GM12891 (cell line): ENCODE measurements at places on chromosomes 11 and 22.

GRCh38 chr11:9153651-9154050, 62.3 kb upstream of the SCUBE2 start:
- no peak for DNase-seq

GRCh38 chr22:38172832-38173640, 8.6 kb downstream of the PLA2G6 start:
- DNase-seq: no peak

DNA sequence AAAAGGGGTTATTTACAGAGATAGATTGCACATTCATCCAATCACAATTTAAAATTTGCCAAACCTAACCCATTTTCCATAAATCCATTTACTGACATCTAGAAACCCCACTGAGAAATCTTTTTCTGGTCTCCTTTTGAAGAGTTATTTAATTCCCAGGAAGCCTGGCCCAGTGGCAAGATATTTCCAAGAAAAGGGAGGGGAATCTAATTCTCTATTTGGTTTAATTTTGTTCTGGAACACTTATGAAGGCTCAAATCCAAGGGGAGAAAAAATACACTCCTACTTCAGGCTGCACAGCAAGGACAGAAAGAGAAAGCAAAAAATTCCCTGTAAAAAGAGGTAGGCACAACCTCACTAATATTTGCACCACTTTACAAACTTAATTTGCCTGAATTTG, 88.2 kb upstream of the LDLRAD3 start:
- no peak for DNase-seq

GRCh38 chr11:4808476-4808875, 4.3 kb upstream of the OR52R1 start:
- no peak for DNase-seq

- DNase-seq: peak; percentile 14
Observed at GRCh38 chr11:27158456-27159334, 118.1 kb downstream of the BBOX1 start.

- no peak for DNase-seq
Observed at GRCh38 chr11:78323363-78323762, 94.3 kb downstream of the GAB2 start.

DNA sequence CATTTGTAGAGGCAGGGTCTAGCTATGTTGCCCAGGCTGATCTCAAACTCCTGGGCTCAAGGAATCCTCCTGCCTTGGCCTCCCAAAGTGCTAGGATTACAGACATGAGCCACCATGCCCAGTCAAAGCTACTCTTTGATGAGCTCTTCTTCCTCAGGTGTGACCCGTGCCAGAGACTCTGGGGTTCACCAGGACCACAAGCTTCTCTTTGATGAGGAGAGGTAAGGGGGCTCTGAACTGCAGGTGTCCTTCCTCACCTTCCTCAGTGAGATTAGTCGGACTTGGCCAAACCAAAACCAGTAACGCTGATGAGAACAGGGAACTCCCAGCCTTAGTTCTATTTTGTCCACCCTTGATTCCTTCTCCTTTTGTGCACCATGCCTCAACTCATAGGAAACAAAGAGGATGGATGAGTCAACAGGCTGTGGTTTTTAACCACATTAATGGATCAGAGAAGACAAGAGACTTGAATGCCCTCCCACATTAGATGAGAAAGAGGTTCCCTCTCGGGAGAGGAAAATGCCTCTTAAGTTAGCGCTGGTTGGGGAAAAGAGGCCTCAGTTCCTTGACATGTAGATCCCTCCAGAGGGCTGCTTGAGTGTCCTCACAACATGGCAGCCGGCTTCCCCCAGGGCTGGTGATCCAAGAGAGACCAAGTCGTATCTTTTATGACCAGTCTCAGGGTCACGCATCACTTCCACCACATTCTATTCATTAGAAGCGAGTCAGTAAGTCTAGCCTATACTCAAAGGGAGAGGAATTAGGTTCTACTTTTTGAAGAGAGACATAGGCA, 25.7 kb upstream of the CTR9 start:
- DNase-seq: no peak

DNA sequence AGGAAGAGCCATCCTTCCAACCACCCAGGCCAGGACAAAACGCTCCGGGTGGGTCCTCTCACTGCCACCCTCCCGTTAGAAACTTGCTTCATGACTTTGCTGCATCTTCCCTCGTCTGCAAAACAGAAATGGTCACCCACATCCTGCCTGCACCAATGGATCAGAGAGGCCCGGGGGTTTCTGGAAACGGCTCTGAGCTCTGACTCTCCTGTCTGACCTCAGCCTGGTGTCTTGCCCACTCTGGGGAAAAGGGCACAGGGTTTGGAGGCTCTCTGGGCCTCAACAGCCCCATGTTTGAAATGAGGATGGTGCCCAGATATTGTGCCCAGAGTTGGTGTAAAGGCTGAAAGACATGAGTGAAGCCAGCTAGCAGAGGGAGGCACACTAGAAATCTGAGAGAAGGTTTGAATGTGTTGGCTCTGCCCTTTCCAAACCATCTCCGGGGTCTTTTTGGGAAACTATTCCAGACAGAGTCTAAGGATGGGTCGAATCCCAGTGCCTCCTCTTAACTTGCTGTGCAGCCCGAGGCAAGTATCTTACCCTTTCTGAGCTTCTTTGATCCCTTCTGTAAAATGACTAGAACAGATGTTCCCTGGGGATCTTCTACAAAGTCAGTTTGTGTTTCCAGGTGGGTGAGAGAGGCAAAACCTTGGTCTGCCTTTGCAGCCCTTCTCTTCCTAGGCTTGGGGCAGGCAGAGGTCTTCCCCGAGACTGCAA, 2.1 kb downstream of the CRYBB3 start:
- DNase-seq: no peak

- no peak for DNase-seq
Observed at GRCh38 chr11:125952973-125953372, 7.1 kb downstream of the VSIG10L2 start.

GRCh38 chr11:101034076-101034475, 95.5 kb downstream of the PGR start:
- DNase-seq: no peak

- no peak for DNase-seq
Observed at GRCh38 chr11:65932558-65932919, 12.7 kb upstream of the TSGA10IP start.

GRCh38 chr11:99449345-99449744, 428.6 kb downstream of the CNTN5 start:
- DNase-seq: no peak

DNA sequence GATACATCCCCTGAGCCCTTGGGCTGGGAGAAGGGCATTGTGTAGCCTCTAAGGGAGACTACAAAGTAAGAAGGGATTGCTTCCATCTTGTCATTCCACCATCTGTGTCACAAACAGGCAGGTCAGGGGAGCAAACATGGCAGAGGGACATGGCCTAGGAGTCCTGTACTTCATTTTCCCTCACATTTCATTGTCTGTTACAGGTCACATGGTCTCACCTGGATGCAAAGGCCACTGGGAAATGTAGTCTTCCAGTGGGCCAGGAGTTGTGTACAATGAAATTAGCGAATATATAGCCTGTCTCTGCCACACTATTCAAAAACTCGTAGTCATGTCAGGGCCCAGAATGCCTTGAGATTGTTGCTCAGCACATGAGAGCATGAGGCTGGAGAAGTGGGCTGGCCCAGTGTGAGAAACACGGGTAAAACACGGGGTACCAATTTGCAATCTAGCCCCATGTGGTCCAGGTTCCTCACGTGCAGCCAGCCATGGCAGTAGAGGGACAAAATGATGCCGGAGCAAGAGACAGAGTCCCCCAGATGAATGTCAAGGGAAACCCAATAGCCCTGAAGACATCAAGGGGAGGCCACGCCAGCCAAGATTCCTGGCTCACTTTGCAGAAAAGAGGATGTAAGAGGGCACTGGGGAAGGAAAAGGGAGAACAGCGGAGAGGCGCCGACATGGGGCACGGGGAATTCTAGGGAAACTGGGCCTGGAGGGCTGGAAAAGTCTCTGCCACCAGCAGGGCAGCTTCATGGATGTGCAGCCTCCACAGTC, 47.7 kb upstream of the EMID1 start:
- DNase-seq: no peak

DNA sequence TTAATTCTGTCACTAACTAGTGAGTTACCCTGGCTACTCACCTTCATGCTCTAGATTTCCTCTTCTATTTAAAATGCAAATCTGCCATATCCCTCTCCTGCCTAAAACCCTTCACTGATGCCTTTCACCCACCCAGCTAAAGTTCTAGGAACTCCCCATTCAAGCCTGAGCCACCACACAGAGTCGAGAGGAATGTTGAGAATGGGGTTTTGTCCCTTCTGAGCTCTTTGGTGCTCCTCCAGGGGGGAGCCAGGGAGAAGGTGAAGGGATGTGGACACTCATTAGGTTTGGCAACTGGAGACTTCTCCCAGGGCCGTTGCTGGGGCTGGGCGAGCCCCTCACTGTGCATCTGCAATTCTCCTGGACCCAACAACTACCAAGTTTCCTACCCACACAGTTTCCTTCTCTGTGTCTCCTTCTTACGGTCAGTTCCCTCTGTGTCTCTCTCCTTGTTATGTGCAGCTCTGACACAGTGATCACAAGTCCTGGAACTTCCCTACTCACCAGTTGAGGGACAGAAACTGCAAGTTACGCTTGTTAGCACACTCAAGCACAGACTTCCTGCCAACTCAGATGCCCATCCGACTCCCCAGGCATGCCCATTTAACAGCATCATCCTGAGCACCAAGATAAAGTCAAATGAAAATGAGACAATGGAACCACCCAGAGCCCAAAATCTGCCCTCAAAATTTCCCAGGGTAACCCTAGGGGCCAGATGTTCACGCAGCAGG, 6.5 kb upstream of the IL10RA start:
- DNase-seq: no peak

DNA sequence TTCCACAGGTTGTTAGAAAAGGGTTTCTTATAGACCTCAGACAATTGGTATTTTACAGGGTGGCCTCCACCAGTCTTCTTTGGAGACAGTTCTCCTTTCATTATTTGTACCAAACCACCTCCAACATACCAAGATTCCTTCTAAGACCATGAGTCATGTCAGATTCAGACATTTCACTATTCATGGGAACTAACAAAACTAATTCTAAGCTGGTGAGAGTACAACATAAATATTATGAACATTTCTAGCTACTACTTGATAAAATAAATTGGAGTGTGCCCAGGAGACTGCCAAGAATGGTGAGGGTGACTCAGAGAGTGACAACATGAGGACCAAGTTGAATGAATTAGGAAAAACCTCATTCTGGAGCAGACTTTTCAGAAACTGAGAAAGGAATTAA, 494.6 kb upstream of the LRRC4C start:
- no peak for DNase-seq

DNA sequence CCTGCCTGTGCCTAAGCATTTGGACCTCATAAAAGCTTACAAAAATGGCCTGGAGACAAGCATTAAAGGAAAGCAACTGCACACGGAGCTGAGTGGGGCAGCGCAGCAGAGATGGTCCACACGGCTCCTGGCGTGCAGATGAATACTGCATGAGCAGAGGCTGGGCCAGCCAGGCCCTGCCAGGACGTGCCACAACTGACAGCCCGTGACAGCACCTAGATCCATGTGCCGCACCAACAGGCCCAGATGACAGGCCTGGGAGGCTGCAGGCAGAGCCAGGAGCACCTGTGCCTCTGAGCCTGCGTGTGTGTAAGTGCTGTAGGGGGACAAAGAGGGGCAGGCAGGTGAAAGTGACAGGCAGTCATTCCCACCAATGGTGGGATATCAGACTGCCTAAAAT, 33.4 kb downstream of the MICAL3 start:
- no peak for DNase-seq

GRCh38 chr22:44915441-44915840, 94.4 kb downstream of the PHF21B start:
- no peak for DNase-seq

GRCh38 chr22:19890502-19891316, 36.0 kb upstream of the GNB1L start:
- no peak for DNase-seq

- DNase-seq: no peak
Observed at GRCh38 chr11:45272701-45273100, 13.4 kb downstream of the SYT13 start.

GRCh38 chr11:121105481-121106195, 4.6 kb downstream of the TECTA start:
- DNase-seq: no peak

DNA sequence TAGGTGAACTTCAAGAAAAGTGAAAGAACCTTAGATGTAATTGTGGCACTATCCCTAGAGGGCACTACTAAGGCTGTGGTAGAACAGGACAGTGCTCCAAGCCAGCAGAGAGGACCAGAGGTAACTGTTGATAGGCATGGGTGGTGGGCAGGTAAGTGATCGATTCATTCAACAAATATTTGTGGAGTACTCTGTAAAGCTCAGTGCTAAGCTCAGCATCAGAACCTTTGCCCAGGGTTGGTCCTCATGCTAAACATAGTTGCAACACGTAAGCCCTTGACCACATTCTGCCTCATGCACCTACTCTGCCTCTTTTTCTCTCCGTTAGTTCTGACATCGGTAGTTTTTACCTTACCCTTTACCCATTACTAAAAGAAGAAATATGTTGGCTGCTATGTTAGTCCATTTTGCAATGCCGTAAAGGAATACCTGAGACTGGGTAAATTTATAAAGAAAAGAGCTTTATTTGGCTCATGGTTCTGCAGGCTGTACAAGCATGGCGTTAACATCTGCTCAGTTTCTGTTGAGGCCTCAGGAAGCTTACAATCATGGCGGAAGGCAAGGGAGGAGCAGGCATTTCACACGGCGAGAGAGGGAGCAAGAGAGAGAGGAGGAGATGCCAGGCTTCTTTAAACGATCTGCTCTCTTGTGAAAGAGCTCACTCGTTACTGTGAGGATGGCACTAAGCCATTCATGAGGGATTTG, 18.4 kb upstream of the NNMT start:
- no peak for DNase-seq

DNA sequence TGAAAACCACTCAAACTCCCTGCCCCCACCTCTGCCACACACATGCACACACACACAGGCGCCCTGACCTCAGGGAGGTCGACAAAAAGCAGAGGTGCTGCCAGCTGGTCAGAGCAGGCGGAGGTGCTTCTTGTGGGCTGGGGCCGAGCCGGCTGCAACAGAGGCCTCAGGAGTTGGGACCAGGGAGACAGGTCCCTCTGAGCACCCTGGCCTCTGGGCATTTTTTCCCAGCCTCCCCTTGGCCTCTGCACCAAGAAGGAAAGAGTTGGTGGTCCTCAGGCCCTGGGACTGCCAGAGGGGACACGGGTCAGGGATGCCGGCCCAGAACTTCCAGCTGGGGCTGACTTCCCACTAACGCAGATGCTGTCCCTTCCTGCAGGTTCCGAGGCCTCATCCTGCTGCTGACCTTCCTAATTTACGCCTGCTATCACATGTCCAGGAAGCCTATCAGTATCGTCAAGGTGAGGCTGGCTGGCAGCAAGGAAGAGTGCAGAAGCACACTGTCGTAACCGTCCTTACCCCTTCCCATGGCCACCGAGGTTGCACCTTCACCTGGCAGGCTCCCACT, 13.4 kb downstream of the SLC37A2 start:
- no peak for DNase-seq
